Stimulated activated CD4-positive, alpha-beta T cell treated with anti-CD3 and anti-CD28 coated beads, Interleukin-1b, Interleukin-23, amount 100 ng/mL, for 48 hours (primary cell): ENCODE measurements at places on chromosomes 6 and 20.

DNA sequence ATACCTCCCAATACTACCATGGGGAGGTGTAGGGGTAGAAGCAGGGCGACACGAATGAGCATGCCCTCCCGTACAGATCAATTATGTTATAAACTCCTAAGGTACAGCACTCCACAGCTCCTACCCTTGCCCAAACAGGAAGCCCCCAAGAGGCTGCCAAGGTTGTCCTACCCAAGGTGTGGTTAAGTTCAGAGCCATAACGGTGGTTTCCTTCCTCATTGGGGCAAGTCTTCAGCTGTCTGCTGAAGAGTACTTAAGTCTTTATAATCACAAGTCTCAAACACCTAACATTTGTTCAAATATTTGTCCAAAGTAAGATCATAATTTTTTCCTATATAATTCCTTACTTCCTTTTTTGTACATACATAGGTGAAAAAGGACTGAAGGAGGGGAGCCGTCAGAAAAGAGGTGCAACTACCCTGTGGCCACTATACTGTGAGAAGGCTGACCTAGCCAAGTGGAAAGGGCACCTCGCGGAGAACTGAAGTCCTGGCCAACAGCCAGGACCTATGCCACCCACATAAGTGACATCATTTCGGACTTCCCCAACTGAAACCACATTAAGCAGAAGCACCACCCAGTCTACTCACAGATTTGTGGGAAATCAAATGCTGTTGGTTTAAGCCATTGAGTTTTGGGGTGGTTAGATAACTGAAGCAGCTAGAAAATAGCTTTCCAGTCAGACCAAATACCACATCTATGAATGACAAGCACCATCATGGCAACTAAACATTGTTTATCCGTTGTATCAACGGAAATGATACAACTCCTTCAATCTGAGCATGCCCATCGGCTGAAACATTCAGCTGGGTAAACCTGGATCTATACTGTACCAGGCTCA, 2.9 kb upstream of the RAB22A start:
- DNase-seq, result peak; percentile 61

DNA sequence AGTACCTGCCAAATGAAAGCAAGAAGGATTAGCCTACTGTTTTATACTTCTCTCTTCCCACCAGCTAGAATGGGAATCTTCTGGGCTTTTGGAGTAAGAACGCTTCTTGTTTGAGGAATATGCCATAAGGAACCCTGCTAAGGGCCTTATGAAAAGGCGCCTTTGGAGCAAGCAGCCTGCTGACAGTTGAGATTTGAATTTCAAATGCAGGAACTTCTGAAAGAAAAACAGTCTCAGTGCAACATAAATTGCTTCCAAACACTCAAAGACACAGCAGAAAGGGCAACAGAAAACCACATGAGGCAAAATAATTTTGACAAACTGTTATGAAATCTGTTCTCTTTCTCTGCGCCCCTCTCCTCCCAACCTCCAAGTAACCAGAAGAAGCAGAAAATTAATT, 149.4 kb upstream of the B3GAT2 start:
- no peak for DNase-seq

GRCh38 chr6:52317841-52318581, 33.5 kb upstream of the MCM3 start:
- no peak for DNase-seq

DNA sequence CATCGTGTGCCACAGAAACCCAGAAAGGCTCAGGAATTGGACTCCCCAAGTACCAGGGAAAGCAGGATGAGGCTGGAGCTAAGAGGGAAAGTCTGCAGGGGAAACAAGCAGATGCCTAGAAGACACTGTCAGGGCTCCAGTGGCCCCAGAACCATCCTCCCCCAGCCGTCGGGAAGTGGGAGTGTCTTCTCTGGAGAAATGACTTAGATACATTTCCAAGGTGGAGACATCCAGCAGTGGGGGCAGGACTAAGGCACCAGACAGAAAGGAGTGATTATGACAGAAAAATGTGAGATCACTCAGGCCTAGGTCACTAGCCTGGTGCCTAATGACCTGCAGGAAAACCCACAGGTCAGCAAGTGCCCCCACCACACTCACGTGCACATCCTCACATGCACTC, 36.0 kb upstream of the VSX1 start:
- no peak for DNase-seq

GRCh38 chr6:113464536-113464935, 392.6 kb upstream of the MARCKS start:
- no peak for DNase-seq

DNA sequence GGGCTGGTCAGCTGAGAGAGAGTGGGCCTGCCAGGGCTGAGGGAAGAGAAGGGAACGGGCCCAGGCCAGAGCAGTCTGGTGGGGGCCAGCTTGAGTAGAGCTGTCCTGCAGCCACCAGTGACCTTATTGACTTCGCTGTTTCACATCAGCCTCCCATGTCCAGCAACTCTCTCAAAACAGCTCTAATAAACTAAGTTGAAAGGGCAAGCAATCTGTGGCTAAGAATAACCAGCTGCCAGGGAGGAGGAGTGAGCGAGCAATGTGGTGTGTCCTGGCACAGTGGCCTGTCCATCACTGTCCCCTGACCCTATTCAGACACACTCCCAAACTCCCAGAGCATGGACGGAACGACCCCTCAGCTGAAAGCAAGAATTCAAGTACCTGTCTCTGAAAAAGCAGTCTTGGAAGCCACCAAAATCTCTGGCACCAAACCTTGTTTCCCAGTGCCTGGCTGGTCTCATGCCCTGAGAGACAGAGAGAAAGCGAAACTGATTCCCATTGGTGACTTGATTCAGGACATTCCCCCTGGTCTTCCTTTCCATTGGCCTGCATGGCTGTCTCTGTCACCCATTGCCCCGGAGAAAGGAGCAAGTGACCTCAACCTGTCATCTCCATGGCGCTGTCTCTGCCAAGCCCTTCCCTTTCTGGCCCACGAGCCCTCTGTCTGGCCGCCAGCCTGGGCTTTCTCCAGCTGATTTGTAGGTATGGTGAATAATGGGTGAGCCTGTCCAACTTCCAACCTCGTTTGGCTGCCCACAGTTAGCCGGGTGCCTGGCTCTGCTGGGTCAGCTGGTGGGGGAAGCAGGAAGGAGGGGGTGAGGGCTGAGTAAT, at the start of gene DDO:
DDO (minus strand) TSS at position 490 of the 831 bp plus-strand sequence. CDS start 2,113 bp downstream, outside the sequence.
- DNase-seq, result no peak

- DNase-seq, result peak; percentile 10
These were observed 86.7 kb downstream of the GMDS start for GRCh38 chr6:2158596-2159271.

- peak; percentile 7 for DNase-seq
These were observed 80.3 kb upstream of the CCDC28A start for GRCh38 chr6:138692978-138693909.

DNA sequence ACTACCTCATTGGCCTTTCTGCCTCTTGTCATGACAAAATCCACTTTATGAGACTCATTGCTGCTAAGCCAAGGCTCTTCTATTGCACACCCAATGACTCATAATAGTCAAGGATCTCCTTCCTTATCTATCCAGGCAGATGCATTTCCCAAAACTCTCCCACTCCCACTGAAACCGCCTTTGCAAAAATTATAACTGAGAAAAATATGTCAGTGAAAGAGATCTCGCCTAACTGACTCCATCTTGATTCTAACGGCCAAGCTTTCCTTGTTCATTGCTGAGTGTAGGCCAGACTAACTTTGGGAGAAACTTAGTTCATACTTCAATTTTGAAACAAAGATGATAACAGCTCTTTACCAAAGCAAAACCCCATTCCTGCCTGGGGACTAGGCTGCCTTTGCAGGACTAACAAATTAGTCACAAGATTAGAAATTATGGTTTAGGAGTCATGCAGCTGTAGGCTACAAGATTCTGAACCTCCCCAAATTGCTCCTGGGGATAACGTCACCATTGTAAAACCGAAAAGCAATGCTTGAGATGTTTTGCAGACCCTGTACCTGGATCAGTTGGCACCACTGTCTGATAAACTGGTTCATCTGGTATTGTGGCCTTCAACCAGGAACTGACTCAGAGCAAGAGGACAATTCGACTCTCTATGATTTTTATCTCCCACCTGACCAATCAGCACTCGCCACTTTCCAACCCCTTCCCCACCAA, 47.1 kb downstream of the HAO1 start:
- DNase-seq, result no peak

DNA sequence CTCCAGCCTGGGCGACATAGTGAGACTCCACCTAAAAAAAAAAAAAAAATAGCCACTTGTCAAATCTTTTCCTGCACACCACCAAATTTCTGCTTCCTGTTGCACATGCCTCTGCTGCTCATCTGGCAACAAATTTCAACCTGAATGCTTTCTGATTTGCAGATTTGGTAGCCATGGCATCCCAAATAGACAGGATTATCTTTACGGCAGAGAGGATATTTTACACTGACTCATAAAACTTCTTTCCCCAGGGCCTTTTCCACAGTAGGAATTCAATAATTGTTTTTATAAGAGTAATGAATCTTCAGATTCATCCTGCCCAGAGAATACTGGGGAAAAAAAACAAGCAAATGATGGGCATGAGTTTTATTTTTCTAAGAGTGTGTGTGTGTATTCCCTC, 264.6 kb downstream of the FRK start:
- DNase-seq, result no peak

- no peak for DNase-seq
These were observed 5.1 kb downstream of the TFB1M start for GRCh38 chr6:155309150-155309549.

DNA sequence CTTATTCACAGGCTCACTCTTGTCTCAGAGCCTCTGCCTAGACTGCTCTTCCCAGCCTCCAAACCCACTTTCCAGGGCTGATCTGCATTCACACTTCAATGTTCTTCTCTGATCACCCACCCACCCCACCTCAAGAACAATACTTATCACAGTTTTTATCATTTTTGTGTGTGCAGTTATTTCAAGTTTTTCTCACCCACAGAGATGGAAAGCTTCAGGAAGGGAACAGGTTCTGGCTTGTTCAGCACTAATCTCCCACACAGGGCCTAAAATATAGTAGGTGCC, 160.9 kb downstream of the MRPL14 start:
- no peak for DNase-seq

DNA sequence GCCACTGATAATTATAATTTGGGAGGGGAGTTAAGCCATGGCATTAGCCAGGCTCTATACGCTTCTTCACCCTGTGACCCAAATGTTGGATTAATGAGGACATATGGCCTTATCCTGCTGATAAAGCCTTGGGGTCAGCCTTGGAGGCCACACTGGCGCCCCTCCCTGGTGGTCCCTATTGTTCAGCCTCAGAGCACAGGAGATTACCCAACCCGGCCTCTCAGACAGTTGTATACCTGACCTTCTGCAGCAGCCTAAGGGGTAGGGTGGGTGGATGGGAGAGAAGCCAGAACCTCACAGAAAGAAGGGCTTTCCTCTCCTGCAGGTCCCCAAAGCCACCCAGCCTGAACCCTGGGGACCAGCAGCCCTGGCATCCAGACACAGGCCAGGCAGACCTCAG, 76.8 kb downstream of the LINC00237 start:
- DNase-seq, result no peak

DNA sequence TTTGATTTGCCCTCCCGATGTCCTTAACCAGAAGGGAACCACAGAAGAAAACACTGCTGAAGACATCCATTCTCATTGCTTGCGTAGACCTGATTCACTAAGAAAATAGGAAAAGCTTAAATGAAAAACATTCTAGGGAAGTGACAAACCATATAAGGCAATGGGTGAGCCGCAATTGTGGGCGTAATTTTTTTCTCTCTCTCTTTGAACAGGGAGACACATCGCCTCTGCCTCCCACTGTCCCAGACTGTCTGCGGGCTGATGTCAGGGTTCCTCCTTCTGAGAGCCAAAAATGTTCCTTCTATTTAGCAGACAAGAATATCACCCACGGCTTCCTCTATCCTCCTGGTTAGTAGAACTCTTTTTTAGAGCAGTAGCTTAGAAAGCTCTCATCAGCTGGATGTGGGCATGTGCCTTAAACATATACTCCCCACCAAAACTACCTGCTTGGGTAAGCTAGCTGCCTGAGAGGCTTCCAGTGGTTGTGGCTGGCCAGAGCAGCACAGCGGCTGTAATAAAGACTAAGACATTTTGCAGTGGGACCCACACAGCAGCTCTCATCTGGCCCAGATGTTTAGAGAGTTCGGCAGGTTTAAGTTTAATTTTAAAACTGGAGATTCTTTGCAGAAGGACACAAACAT, 22.7 kb upstream of the CTAGE9 start:
- no peak for DNase-seq
